Suppressor macrophage treated with lipopolysaccharide for 1 hour (primary cell): ENCODE measurements at places on chromosomes 5 and 9.

DNA sequence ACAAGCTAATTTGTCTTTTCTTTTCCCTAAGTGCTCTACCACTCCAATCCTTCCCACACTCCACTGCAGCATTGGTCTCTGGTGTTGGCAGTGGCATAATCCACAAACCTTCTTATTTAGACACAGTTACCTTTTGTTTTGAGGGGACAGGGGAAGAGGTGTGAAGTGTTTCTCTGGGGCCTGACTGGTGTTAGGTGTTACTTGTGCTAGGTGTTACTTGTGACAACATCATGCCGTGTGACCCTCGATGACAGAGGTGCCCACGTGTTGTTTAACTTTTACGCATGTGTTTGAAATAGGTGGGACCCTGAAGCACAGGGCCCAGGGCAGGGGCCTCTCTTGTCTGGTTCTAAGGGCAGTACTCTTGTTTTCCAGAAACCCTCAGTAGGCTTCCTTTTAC lies 70.5 kb upstream of the SPRY4 start:
- DNase-seq, result no peak

GRCh38 chr9:101567725-101568350 lies 26.9 kb downstream of the PPP3R2 start:
- no peak for DNase-seq

DNA sequence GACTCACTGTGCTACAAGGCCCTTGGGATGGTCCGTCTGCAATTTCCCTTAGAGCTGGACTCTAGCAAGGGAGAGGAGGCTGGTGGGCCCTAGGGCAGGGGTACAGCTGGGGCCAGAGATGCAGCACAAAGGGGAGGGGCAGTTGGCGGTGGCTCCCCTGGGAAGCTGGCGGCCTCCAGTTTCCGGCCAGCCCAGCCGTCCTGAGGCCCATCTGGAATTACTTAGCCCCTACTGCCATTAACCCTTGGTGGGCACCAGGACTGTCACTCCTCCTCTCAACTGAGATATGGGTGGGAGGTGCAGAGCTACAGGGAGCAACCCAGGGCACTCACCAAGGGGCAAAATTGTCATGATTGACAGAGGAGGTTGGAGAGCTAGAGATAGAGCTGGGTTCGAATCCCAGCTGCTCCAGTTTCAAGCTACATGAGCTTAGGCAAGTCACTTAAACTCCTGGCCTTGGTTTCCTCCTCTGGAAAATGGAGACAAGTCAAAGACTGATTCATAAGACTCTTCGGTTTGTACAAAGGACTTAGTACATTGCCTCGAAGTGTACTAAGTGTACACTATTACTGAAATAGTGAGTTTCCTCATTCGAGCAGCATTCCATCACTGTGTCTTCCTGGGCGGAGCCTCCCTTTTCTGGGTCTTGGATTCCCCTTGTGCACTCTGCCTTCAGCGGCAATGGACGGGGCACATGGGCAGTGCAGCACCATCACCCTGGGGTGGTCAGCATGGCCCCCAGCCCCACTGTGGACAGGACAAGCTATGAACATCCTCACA lies 2.7 kb upstream of the PDGFRB start:
- peak; percentile 28 for DNase-seq

GRCh38 chr9:130198501-130199179 lies 26.4 kb downstream of the NCS1 start:
- DNase-seq, result no peak

DNA sequence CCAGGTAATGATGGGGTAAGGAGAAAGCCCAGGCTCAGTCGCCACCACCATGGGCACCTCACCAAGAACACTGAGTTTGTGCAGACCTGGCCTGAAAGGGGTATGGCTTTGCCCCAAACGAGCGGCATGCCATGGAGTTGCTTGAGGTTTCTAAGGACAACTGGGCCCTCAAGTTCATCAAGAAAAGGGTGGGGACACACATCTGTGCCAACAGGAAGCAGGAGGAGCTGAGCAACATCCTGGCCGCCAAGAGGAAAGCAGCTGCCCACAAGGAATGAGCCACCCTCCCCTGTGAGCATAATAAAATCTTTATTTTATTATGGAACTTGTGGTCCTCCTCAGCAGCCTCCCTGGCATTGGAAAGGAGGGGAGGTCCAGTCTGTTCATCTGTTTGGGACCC lies 23.8 kb downstream of the CD14 start:
- DNase-seq, result peak; percentile 78

- no peak for DNase-seq
Measured at GRCh38 chr5:146283344-146283761, 55.3 kb upstream of the POU4F3 start.

DNA sequence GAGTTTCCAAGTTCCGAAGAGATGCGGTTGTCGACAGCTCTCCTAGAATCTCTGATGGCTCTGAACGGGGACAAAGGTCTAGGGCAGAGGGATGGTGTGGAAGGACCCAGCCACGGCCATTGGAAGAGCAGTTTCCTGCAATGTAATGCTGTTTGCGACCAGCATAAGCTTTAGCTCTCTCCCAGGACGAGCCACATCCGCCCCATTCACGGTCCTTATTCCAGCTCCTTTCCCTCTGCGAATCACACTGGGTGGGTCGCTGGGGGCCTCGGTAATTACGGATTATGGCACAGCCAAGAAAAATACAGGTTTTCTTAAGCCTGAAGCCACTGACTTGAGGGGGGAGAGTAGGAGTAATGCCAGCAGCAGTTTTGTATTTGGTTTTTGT lies 22.7 kb downstream of the ANXA2R start:
- peak; percentile 41 for DNase-seq

DNA sequence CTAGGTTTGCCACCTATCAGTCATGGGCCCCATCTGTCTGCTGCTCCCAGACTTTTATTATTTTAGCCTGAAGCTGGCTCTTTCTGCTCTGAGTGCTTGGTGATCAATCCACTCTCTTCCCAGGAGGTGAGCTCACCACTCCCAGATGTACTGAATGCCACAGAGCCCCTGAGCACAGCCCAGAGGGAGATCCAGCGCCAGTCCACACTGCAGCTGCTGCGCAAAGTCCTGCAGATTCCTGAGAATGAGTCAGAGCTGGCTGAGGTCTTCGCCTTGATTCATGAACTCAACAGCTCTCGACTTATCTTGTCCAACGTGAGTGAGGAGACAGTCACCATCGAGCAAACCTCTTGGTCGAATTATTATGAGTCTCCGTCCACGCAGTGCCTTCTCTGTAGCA lies 36.0 kb downstream of the HMGXB3 start:
- DNase-seq, result no peak

DNA sequence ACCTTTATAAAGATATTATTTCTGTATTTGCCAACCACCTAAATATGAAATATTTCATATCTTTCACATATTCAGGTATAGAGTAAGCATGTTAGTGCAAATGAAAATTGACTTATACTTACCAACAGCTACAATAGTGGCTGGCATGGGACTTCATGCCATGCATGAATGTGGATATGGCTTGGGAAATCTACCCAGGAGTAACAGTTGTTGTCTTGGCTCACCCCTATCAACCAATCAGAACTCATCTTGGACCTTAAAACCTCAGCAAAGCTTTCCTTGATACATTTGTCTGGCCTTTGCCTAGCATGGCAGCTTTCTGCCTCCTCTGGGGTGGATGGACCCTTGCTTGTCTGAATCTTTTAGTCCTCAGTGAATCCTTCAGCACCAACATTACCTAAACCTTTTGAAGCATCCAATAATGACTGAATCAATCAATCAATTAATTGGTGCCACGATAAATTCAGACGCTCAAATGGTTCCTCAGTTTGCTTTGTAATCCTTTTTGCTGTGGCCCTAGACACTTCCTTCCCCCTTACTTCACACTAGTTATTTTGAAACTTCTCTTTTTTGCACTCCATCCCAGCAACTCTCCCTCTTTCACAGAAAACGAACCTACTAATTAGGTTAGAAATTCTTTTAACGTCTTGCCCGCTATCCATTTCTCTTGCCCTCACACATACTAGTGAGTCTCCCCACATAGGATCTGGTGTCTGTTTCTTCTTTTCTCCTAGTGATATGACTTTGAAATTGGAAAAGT lies 132.3 kb upstream of the ZNF608 start:
- peak; percentile 46 for DNase-seq

- no peak for DNase-seq
Measured at GRCh38 chr5:139678751-139679750, 30.9 kb downstream of the CXXC5 start.

GRCh38 chr9:111696796-111697195 lies 35.4 kb downstream of the GNG10 start:
- DNase-seq, result no peak

- DNase-seq, result peak; percentile 60
Measured at GRCh38 chr9:82191082-82191770, 202.7 kb downstream of the SPATA31D1 start.

DNA sequence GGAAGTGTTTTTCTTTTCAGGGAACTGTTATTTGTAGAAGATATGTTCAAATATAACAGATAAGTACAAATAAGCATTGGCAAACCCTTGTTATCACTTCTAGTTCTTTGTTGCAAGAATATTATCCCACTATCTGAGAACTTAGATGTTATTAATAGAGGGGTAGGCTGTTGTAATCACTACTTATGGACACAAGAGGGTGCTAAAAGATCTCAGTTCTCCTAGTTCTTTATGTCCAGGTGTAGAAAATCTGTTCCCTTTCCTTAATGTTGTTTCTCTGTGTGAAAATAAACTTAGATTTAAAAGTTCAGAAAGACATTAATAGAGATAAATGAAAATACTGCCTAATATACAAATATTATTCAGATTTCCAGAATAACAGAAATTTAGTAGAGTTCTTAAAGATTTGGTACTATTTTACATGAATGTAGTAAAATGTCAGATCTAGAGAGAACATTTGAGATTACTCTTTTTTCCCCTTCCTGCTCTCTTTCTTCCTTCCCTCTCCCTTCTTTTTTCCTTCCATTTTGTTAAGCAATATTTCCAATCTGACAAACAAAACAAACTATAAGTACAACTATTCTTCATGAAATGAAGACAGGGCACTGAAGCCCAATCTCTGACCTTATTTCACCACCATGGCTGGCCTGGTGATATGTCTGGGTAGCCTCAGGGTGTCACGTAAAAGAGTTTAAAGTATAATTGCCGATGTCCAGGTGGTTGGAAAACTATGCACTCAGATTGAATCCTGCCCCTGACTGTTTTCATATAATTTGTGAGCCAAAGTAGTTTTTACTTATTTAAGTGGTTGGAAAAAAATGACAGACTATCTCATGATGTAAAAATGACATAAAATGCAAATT lies 43.6 kb upstream of the C5orf46 start:
- DNase-seq, result peak; percentile 36

- DNase-seq, result peak; percentile 42
Measured at GRCh38 chr9:73152543-73152844, 829 bp downstream of the ANXA1 start.

- DNase-seq, result no peak
Measured at GRCh38 chr5:157165261-157165660, 803 bp downstream of the GARIN3 start.

DNA sequence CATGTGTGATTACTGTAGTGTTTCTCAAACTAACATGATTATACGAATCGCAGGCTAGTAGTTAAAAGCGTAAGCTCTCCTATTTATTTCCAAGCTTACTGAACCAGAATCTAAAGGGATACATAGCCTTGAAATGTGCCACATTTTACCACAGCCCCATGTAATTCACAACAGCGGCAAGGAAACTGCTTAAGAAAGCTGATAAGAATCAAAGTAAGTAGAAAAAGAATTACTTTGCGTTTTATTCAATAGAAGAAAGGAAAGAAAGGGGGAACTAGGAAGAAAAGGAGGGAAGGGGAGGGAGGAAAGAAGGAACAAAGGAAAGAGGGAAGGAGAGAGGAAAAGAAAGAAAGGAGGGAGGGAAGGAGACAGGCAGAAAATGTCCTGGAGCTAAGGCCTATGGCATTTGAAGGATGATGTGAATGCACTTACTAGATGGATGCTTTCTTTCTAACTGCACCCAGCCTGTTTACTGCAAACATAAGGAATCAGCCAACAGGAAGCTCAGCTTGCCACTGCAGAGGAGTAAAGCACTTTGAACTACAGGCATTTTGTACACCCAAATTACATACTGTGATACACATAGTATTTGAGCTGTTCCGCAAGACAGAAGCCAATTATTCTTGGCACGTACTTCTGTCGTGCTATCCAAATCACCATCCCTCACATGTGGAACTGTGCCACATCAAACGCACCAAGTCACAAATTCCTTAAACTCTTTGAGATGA lies 521.7 kb downstream of the RAB3C start:
- no peak for DNase-seq

GRCh38 chr5:14411216-14411615 lies 170.4 kb upstream of the OTULINL start:
- no peak for DNase-seq

- no peak for DNase-seq
Measured at GRCh38 chr9:97809666-97810344, 43.2 kb upstream of the FOXE1 start.

DNA sequence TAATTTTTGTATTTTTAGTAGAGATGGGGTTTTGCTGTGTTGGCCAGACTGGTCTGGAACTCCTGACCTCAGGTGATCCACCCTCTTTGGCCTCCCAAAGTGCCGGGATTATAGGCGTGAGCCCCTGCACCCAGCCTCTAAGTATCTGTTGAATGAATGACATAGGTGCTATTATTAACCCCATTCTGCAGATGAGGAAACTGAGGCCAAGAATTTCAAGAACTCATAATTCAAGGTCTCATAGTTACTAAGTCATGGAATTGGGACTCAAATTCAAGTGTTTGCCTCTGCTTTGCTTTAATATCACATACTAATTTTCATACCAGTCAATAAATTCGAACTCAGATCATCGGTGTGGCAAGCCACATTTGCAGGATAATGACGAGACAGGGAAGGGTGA lies 1.9 kb downstream of the KIF20A start:
- no peak for DNase-seq

DNA sequence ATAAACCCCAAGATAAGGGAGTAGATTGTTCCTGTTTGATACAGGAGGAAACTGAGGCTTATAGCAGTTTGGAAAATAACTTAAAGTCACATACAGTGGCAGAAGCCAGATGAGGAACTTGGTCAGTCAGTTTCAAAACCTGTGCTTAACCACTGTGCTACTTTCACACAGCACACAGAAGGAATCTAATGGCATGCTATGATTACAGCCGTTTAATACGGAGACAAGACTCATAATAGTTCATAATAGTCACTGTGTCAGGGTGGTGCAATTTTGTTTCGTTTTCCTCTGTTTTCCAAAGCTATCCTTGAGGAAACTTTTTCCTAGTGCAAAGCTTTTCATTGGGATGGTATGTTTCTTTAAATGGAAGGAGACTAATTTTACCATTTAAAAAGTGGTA lies 112.3 kb downstream of the GCNT1 start:
- DNase-seq, result peak; percentile 40
